Stimulated activated CD4-positive, alpha-beta T cell treated with anti-CD3 and anti-CD28 coated beads, Interleukin-4, amount 100 ng/mL, for 1 hour (primary cell): ENCODE measurements at places on chromosomes 6 and 20.

- no peak for DNase-seq
Observed at GRCh38 chr6:115783402-115784061, 277.2 kb downstream of the FRK start.

- no peak for DNase-seq
Observed at GRCh38 chr20:19761326-19761725, 3.3 kb downstream of the RIN2 start.

GRCh38 chr6:6918216-6918983 lies 189.4 kb upstream of the RREB1 start:
- peak; percentile 74 for DNase-seq

DNA sequence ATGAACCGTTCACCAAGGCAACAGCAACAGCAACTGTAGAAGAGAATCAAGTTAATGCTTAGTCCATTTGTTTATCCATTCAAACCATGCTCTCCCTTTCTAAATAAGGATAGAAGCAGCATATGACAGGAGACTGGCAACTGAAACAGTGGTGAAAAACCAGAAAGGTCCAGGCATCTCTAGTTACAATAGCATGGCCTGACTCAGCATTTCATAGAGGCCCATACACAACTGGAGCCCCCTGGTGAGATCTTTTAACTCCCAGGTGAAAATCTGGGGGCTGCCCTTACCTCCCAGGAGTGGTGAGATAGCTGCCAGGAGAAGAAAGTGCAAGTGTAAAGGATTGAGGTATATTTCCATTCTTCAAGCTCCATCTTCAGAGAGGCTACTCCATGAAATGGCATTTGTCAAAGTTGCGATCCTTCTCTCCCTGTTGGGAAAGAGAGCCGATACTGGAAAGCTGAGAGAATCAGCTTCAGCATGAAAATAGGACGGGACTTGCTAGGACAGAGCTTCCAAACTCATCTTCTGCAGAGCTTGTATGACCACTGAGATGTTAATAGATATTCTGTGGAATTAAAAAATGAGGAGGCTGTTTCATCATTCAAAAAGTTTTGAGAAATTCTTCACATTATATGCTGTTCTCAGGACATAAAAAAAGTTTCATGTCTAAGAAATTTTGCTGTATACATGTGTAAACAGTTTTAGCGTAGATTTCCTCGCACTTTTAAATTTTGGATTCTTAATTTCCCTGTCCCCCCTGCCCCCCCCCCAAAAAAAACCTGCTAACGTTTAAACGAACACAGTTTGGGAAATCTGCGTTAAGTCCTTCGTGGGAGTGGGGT lies 10.9 kb upstream of the SLC2A12 start:
- no peak for DNase-seq

GRCh38 chr20:5895626-5896025 lies 54.7 kb downstream of the TRMT6 start:
- DNase-seq: no peak

DNA sequence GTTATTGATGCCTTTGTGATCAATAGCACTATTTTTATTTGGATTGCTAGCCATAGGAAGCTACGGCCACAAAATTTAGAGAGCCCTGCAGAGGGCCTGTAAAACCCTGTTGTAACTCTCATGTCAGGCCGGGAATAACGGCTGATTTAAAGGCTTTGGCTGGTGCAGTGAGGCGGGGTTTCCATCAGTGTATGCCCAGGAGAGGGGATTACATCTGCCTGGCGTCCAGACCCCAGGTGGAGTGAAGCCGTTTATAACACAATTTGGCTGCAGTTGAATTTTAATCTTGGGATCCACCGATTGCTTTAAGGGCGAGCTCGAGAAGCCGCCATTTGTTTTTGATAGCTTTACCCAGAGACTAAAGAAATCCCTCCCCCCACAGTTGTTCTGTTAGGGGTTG lies 29.1 kb upstream of the APCDD1L start:
- DNase-seq: no peak

GRCh38 chr6:27890445-27891319 lies 21.5 kb downstream of the OR2B2 start:
- peak; percentile 44 for DNase-seq
